ENCODE measurements at places on chromosomes 4 and X. TPM values are rescaled to one million over a fixed set of nuclear protein-coding genes. Genes with fewer than 3 reads are reported as not detected.

DNA sequence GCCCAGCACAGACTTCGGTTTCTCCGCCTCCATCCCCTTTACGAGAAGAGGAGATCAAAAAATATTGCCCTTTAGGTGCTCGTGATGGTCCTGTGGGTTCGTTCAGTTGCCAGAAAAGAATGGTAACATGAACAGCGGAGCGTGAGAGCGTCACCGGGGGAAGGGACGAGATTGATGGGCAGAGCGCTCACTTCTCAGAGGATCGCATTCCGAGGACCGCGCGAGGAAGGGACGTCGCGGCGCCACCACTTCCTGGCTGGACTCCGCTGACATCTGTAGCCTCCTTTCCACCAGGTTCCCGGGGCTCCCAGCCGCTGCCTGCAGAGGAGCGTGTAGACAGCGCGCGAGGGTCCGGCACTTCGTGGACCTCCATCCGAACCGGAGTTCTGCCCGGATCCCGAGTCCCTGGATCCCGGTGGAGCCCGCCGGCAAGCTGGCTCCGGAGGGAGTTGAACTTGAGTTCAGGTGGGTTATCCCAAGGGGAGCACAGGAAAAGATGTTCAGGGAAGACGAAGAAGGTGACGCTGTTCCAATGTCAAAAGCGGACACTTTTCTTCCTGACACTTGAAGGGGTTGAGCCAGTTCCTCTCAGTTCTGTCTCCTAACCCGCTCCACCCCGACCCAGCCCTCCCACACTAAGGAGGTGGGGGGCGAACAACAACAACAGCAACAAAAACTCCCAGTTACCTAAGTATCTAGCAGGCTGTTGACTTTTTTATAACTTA, 484 bp downstream of the GALNTL6 start:
- DNase-seq, result no peak

- DNase-seq, result no peak
These were observed 69.0 kb upstream of the HDAC8 start for GRCh38 chrX:72641611-72642010.

DNA sequence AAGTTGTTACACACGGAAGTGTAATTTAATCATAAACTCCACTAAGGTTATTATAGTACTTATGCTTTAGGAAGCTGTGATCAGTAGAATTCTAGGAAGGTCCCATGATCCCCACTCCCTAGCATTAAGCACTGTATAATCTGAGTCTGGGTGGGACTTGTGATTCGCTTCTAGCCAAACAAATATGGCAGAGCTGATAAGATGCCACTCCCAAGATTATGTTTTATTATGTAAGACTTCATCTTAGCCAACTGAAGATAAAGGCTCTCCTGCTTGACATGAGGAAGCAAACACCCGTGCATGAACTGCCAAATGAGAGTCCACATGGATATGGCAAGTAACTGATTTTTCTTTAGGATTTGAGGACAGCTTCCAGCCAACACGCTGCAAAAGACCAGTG, 186.4 kb upstream of the NDST3 start:
- DNase-seq, result no peak

DNA sequence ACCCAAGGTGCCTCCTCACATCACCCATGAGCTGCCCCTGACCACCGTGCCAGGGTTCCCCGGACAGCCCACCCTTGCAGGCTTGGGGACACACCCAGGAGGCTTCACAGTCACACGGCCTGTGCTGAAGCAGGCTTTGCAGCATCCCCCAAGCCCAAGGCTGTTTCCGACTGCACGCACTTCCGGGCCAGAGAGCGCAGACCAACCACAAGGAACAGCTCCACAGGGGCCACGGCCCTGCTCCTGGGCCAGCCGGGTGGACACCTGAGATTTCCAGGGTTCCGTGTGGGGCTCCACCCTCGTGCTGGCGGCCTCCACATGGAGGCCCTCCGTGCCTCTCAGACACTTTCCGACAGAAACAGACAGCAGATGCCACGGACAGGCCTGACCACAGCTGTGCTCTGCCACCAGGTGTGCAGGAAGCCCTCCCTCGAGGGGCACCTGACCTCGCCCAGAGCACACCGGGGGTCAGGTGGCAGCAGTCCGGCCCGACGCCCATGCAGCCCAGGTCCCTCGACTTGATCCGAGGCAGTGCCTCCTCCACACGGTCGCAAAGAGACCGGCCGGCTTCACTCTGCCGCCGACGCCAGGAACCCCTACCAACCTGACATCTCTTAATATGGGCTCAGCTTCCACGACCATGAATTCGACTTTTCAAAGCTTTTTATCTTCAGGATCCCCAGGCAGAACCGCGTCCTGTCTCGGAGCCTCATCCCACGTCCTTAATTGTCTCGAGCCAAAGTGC, 8.0 kb downstream of the CTBP1 start:
- no peak for DNase-seq

GRCh38 chr4:114052227-114052626, 72.8 kb upstream of the ARSJ start:
- DNase-seq, result no peak

GRCh38 chr4:117893207-117893606, 141.1 kb upstream of the NDST3 start:
- no peak for DNase-seq

DNA sequence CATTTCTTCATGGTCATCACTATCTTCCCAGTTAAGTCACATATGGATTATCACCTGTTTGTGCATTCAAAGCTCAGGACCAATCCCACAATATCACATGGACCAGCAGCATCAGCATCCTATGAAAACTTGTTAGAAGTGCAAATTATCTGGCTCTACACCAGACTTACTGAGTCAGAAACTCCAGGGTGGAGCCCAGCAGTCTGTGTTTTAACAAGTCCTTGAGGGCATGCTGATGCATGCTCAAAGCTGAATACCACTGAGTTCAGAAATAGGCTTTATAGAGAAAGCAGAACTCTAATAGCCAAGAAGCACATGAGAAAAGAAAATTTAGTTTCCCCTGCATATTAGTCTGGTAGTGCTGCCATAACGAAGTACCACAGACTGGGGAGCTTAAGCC, 62.4 kb upstream of the GABRQ start:
- DNase-seq, result no peak

CLDN2 gene
- not detected for total RNA-seq

CYLC1 gene
- total RNA-seq, result not detected

CTAG2 gene
- not detected for total RNA-seq

TRIM2 gene
- total RNA-seq, result 11.0 TPM

WAS gene
- not detected for total RNA-seq

IGSF1 gene
- total RNA-seq, result not detected

Measured in LHCN-M2 (cell line).